ENCODE measurements at places on chromosomes 2 and 18.

DNA sequence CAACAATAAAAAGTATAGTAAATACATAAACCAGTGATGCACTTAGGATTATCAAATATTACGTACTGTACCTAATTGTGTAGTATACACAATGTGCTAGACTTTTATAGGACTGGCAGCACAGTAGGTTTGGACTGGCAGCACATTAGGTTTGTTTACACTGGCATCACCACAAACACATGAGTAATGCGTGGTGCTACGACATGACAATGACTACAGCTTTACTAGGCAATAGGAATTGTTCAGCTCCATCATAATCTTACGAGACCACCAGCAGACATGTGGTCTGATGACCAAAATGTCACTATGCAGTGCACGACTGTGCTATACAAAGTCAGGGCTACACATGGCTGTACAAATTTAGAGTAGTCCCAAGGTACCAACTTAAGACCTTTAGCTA lies 2.3 kb downstream of the MBOAT2 start:
- peak; percentile 32 for DNase-seq

DNA sequence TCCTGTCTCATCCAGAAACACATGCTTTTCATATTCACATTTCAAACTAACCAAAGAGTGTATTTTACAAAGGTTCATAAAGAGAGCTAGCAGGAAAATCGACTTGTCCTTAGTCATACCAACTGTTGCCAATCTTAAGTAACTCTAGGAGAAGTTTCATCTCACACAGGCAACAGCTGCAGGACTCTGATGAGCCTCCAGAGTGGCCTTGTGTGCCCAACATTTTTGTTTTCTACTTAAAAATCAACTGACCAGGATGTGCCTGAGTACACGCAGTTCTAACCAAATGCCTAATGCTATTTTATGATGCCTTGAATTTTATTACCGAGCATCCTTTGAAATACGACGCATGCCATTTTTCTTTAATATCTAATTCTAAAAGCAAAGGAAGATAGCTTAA lies 595.9 kb upstream of the LRRTM4 start:
- DNase-seq: no peak

- DNase-seq: no peak
Measured at GRCh38 chr18:48417985-48418384, 8.8 kb upstream of the ZBTB7C start.

GRCh38 chr2:21332993-21333625 lies 209.3 kb downstream of the TDRD15 start:
- DNase-seq: no peak

- DNase-seq: no peak
Measured at GRCh38 chr18:11591957-11592356, 17.4 kb upstream of the SLC35G4 start.

DNA sequence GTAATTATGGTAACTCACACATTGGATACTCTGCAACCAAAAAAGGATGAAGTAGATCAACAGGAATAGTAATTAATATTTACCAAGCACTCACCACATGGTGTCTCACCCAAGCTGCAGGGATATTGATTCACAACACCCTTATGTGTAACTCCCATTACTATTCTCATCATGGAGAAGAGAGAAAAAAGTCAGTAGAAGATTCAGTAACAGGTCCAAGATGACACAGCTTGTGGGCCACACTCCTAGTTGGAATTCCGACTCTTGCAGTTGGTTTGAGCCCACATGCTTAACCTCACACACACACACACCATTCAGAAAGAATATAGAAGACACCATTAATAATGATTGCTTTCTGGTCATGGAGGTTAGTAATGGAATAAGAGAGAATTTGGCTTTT lies 1.7 kb upstream of the MLPH start:
- DNase-seq: no peak

- DNase-seq: no peak
Measured at GRCh38 chr2:181461056-181461997, 4.1 kb downstream of the ITGA4 start.

- DNase-seq: no peak
Measured at GRCh38 chr2:193331676-193332075, 1136.9 kb upstream of the TMEFF2 start.

- no peak for DNase-seq
Measured at GRCh38 chr2:134142903-134143302, 111.0 kb upstream of the MGAT5 start.

DNA sequence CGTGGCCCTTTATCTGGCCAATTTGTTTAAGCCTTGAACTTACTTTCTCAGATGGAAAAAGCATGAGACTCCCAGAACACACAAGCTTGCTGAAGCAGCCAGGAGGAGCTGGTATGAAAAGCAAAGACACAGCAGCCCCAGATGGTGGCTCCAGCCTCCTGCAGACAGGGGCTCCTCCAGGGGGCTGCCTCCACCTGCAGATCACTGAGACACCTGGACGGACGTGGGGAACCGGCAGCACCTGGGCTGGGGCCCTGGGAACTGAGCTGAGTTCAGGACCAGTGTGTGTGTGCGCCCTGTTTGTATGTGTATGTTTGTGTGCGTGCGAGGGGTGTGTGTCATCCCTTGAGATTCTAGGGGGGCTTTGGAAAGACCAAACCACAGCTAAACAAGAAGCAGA lies 8.6 kb downstream of the CYS1 start:
- no peak for DNase-seq

DNA sequence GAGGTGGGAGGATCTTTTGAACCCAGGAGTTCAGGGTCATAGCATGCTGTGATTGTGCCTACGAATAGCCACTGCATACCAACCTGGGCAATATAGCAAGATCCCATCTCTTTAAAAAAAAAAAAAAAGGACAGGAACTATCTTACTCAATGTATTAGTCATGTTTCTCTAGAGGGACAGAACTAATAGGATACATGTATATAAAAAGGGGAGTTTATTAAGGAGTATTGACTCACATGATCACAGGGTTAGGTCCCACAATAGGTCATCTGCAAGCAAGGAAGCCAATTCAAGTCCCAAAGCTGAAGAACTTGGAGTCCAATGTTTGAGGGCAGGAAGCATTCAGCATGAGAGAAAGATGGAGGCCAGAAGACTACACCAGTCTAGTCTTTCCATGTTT lies 18.8 kb upstream of the CASP10 start:
- no peak for DNase-seq

DNA sequence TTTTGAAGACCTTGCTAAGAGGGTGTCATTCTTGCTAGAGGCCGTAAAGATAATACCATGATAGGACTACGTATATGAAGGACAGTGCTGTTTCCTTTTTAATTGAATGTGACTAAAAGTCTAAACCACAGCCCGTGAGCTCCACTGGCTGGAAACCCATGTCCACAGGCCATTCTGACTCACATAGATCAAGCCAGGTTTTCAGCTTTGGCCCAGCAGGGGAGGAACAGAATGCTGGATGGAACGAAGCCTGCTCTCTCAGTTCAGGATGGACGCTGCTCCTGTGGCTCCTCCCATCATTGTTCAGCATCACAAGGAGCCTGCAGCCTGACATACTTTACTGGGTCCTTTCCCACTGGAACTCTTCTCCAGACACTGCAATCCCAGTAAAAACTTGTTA lies 47.6 kb downstream of the ALPK2 start:
- no peak for DNase-seq

DNA sequence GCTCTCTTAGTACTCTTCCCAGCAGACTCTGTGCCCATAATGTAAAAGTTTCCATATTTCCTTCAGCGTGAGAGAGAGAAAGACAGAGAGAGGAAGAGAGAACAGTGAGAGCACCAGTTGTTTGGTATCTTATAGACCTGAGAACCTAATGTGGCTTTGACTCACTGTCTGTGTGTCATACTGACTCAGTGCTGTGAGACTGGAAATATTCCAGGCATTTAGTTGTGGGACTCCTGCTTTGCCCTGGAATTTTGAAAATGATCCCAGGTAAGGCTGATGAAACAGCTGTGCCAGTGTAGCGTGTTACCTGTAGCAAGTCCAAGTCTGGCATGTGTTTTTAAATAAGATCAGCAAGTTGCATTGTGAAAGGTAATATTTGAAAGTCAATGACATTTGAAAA lies 87.9 kb upstream of the KCNH7 start:
- peak; percentile 0 for DNase-seq

GRCh38 chr2:66507673-66508201 lies 72.8 kb downstream of the MEIS1 start:
- DNase-seq: peak; percentile 44

GRCh38 chr2:227781841-227782240 lies 31.8 kb upstream of the CCL20 start:
- no peak for DNase-seq

DNA sequence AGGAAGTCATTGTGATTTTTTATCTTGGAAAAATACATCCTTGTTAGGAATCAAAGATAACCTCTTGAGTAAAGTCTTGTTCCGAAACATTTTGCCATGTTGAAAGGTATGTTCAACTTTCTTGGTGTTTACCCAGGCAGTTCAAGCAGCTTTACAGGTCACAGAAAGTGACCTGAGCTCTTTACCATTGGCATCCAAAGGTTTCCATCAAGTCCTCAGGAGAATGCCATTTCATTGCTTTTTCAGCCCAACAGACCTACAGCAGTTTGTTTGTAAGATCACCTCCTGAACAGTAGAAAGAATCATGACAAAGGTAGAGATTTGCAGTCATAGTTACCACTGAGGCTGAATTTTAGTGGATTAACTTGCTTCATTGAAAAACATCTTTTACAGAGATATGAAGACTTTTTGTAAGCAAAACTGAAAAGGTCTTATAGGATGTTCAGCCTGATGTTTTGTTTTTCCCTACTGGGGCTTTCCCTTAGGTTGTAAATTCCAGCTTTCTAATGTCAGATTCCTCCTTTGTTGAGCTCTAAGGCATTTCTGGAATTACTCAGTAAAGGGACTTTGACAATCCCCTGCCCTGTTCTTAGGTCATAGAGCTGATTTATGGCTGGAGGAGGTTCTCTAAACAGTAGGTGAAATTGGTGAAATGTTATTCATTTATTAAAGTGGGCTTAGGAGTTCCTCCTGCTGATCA lies 236.8 kb upstream of the RBMS1 start:
- no peak for DNase-seq

- no peak for DNase-seq
Measured at GRCh38 chr2:180077295-180077906, 70.3 kb upstream of the CWC22 start.

GRCh38 chr2:85744741-85745601 lies 8.8 kb upstream of the ATOH8 start:
- no peak for DNase-seq

- no peak for DNase-seq
Measured at GRCh38 chr2:9983401-9984216, 32.1 kb downstream of the GRHL1 start.

DNA sequence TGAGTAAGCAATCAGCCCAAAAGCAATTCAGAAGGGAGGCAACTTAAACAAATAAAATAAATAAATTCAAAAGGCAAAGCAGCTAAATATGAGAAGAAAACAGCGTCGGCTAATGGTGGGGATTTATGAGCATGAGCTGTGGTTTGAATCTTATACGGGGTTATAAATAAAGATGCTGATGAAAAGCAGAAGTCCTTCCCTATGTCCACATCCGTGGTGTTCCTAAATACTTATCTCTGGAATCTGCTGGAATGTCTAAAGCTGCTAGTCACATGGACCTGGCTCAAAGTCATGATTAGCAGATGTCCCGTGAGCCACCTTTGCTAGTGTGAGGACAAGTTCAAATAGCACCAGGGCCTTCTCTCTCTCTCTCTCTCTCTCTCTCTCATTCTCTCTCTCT lies 33.8 kb downstream of the SMIM21 start:
- no peak for DNase-seq

GRCh38 chr2:152890736-152891135 lies 172.3 kb downstream of the ARL6IP6 start:
- no peak for DNase-seq

DNA sequence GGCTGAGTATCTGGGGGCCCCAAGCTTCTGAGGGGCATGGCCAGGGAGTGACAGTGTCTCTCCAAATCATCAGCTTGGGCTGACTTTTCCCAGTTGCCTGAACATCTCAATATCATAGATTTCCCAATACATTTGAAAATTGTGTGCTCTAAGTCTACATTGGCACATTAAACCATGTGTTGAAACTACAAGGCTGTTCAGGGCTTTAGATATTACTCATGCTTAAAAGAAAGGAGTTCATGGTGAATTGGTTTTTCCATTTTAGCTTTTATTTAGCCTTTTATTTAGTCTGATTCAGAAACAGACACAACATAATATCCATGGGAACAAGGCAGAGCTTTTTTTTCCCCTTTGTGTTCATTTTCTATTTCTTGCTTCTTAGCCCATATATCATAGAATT lies 49.9 kb upstream of the GALR1 start:
- DNase-seq: no peak

- DNase-seq: no peak
Measured at GRCh38 chr2:64348386-64349130, 105.4 kb upstream of the LGALSL start.

DNA sequence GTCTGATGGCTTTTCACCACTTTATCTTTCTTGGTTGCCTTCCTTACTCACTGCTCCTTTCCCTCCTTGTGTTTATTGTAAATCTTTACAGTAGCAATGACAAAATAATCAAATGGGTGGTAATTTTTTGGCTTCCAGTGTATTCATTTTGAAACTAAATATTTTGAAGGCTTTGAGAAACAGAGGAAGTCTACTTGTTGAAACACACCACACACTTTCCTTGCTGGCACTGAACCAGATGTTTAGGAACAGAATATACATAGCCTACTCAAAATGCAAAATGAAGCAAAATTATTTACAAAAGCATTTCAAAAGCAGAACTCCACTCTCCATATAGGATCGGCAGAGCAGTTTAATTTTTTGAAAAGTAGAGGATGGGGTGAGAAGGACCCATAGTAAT lies 189.8 kb downstream of the LTBP1 start:
- DNase-seq: no peak
